Frontal cortex (tissue), 4 donors: ENCODE measurements at places on chromosomes 4 and X. TPM values are rescaled to one million over a fixed set of nuclear protein-coding genes. Genes with fewer than 3 reads are reported as not detected.

- DNase-seq = peak; percentile 8
Measured at GRCh38 chr4:173538909-173539445, 8.9 kb upstream of the HAND2 start.

Gene ARSJ
- 0.41 TPM for total RNA-seq

Gene TAF9B
- total RNA-seq = 46.1 TPM

- no peak for DNase-seq
Measured at GRCh38 chr4:70402762-70403161, 5.0 kb downstream of the OPRPN start.

DNA sequence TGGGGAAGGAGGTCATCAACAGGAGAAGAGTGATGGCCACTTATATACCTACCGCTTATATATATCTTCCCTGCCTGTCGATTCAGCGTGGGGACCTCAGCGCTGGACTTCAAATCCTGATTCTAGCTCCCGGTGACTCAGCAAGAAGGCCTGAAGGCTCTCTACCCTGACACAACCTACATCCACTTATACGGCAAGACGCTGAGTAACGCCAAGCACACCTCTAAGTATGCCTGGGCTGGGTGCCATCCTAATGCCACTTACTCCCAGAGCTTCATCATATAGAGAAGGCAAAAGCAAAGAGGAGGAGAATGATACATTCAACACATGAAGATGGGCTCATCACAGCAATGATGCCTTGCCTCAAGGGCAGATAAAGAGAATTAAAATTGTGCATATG is 198.3 kb downstream of the CHIC2 start:
- no peak for DNase-seq

- DNase-seq = no peak
Measured at GRCh38 chrX:41164449-41164848, 79.2 kb downstream of the USP9X start.

DNA sequence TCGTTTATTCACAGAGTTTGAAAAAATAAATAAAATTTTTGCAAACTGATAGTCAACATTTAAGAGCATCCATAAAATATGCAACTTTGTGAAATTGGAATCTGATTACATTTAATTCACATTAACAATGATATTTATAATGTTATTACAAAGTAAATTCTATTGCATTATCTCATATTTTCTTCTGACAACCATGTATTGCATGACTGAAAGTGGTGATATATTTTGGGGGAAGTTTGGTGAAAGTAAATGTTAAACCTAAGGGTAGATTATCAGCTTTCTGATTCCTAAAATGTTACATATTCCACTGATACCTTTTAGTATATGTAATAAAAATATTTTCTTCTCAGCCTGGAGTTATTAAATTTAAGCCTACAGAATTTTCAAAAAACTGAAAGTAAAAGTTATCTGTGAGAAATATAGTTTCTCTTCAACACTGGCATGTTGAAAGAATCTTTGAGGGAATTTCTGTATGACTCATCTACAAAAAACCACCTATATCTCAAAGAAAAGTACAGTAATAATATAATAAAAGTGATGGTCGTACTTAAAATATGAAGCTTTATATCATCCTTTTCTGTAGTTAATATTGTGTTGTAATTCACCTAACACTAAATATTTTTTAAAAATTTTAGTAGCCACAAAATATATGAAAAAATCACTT is 1179.6 kb upstream of the PCDH7 start:
- DNase-seq = no peak

DNA sequence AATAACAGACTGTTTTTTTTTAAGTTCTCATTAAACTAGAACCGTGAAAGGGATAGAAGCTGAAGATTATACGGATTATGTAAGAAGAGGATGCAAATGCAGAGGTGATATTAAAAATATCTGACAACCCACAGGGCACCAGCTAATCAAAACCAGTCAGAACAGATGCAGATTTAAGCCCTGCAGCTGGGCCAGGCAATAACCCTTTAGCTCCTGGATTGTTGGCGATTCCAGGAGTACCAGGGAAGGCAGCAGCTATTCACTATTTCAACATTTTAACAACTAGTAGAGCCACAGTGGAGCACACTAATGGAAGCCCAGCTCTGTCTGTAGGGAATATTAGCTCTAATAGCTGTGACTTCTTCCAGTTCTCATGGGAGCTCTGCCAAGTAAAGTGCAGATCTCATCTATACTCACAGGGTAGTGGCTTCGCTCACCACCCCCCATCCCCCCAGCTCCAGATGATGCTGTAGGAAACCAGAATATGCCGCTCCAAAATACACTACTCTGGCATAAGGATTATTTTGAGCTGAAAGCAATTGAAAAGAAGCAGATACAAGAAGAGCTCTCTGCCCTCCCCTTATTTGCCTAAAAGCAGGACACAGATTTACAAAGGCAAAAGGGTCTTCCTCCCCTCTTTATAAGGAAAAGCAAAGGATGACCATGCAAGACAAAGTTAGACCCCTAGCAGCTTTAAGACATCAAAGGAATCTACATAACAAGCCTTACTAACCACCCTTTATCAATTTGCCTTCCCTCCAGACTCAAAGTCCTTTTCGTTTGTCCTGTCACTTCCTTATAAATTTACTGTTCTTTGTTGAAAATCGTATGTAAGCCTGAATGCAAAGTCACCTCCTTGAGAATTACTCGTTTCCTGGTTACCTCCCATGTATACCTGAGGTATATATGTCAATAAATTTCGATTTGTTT is 13.7 kb downstream of the SCD5 start:
- no peak for DNase-seq

DNA sequence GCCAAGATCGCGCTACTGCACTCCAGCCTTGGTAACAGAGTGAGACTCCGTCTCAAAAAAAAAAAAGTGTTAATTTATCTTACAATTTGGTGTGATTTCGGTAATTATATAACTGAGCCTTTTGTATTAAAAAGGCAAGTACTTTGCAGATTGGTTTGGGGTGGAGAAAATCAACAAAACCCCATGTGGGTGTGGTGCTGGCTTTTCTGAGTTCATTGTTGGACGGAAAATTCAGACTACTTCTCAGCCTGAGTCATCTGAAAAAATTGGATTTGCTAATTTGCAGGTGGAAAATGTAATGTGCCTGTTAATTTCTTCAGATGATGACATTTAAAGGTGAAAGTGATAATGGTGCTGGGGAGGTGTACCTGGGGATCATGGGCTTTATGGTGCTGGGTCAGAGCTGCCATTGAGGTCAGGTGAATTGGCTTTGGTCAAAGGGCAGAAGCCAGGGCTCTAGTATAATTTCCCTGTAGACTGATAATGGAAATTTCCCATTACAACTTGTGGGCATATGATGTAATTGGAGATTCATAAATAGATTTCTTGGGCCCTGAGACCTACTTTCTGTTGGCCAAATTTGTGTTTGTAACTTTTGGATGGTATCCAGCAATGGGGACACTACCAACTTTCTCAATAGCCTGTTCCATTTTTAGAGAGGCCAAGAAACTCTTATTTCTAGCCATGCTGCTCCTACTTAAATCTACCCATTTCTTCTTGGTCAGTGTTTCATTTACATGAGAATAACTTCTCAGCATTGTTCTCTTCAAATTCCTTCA is 74.3 kb upstream of the TEX13D start:
- no peak for DNase-seq

- DNase-seq = no peak
Measured at GRCh38 chr4:170420255-170420693, 330.5 kb upstream of the AADAT start.

- no peak for DNase-seq
Measured at GRCh38 chrX:70134116-70134477, 850 bp downstream of the IGBP1 start.

GRCh38 chrX:5402461-5402860 is 826.2 kb downstream of the NLGN4X start:
- DNase-seq = no peak

Gene SPON2
- 6.1 TPM for total RNA-seq

Gene TMEM156
- 0.41 TPM for total RNA-seq

DNA sequence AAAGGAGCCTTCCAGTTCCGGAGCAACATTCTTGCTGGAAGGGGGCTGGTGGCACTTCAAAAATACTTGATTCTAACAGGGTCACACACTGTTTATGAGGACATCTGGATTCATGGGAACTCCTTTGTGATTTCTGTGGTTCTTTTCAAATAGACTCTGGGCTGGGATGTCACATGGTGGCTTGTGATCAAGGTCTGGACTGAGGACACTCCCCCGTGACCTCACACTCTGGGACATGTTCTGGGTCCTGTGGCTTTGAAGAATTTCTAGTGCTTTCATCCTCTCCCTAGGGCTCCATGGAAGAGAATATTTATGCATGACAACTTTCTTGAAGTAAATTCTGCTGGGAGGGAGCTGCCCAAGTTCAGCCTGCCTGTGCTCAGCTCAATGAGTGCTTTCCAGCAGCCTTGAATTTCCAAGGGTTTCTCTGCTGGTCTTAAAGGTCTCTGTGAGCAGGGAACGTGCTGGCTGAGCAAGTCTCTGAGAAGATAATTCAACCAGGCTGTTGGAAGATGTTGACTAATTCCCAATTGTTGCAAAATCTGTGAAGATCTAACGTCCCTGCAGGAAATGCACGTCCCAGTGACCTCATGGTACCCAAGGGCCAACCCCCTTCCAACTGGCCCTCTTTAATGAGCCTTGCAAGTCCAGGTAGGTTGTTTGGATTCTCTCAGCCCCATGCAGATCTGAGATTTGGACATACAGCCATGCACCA is 36.3 kb downstream of the GPR143 start:
- no peak for DNase-seq

DNA sequence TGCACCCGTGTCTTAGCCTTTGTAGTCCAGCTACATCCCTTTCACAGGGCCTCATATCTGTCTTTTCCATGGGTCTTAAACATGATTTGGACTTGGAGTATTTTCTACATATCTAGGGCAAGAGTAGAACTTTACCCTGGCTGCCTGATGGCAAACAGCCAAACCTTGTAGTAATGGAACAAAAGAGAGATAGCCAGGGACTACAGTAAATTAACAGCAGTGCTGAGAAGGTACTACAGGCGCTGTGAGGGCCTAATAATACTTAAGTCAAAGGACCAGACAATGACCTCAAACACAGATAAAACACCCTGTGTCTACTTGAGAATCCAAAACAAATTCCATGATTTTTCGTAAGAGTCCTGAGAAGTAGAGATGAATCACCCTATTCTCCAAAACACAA is 111.0 kb upstream of the WDR17 start:
- DNase-seq = no peak

- DNase-seq = no peak
Measured at GRCh38 chr4:23881674-23882337, 8.0 kb downstream of the PPARGC1A start.

DNA sequence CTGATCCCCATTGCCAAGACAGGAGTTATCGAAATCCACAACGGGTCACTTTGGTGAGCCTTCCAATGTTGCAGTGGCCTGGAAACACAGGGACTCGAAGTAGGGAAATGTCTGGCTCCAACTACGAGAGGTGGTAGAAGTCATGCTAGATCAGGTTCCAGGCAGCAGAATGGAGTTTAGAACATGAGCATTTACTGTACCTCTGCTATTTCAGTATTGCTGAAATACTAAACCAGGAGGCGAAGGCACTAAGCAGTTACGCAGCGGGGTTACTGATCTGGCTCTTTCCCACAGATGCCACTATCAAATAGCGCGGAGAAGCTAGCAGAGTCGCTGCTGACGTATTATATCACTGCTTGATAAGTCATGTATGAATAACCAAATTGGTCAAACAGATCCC is 56.3 kb downstream of the PTCHD1 start:
- no peak for DNase-seq

Gene RHOXF2
- not detected for total RNA-seq

DNA sequence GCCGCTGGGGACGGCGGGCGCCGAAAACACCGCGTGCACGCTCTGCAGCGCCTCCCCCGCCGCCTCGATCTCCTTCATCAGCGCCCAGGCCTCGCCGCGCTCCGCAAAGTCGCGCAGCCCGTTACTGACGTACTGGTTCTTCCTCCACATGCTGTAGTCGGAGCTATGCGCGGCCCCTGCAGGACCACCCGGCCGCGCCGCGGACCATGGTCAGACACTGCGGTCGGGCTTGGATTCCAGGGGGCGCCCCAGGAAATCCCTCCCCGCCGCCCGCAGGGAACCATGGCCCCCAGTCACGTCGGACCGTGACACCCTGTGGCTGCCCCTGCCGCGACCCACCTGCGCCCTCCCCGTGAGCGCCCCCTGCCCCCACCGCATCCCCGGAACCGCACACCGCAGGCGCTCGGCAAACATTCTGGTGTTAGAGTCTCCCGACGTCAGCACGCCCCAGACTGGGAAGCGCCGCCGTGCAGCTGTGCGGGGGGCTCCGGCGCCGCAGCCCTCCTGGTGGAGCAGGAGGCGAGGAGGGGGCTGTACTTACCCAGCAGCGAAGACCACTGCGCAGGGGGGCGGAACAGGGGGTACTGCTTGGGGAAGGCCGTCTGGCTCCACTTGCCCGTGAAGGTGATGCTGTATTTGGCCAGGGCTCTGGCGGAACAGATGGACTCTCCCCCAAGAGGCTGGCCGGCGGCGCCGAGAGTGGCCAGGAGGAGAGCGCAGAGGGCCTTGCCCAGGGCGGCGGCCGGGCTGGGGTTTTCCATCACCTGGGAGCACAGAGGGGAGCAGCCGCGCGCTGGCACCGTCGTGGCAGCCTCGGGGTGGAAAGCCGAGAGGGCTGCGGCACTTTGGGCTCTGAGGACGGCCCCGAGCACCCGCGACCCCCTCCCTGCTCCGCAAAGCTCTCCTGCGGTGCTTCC is 814 bp downstream of the SPON2 start:
- DNase-seq = no peak

Gene CXCL13
- total RNA-seq = not detected
